ENCODE measurements at places on chromosomes 6 and 20.

- DNase-seq = no peak
Observed at GRCh38 chr6:21665110-21665391, 71.5 kb downstream of the SOX4 start.

GRCh38 chr6:101940391-101940790 is 546.9 kb downstream of the GRIK2 start:
- DNase-seq = no peak

- DNase-seq = no peak
Observed at GRCh38 chr6:52482903-52483670, 62.9 kb downstream of the EFHC1 start.

DNA sequence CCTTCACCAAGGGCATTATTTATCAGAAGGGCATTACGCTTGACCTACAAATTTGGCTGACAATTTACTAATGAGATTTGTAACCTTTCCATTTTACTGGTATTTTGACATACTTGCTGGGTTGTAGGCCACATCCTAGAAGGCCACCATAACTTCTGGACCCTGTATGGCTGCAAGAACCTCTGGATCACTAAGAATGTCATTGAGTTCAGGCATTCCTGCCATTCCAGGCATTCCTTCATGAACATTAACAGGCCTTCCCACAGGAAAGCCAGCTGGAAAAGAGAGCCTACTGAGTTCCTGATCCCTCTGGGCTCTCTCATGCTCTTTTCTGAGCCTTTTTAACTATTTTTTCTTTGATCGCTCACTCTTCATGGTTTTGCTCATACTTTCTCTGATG is 28.4 kb upstream of the SLC35A1 start:
- no peak for DNase-seq

DNA sequence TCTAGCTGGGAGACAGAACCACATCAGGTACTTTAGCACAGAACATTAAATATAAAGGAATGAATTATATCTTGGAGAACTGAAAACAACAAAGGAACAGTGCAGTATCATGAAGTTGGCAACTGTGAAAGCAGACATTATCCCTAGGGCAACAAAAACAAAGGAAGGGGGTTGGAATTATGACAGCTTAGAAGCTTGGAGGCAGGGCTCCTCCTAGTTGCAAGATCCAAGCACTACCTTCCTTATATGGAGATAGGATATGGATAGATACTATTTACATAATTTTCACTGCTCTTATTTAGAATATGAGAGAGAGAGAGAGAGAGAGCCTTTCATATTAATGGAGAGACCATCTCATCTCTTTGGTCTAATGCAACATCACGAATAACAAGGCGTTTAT is 27.0 kb downstream of the TMEM14A start:
- no peak for DNase-seq

- no peak for DNase-seq
Observed at GRCh38 chr6:85464260-85464644, 14.4 kb downstream of the NT5E start.

DNA sequence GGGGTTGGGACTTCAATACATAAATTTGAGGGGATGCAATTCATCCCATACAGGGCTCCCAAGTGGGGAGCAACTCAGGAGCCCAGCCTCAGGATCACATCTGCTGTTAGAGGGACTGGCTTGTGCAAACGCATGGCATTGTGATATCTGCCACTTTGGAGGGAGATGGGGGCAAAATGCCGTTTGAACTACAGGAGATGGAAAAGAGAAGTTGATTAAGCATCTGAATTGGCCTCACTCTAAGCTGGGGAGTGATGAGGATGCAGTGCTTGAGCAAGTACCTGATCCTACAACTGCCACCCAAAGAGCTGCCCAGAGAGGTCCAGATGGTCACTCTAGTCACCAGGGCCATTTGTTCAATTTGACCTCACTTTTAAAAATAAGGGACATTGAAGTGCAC is 2.0 kb downstream of the LY86 start:
- no peak for DNase-seq

GRCh38 chr6:7165002-7165889 is 57.5 kb downstream of the RREB1 start:
- DNase-seq = no peak

DNA sequence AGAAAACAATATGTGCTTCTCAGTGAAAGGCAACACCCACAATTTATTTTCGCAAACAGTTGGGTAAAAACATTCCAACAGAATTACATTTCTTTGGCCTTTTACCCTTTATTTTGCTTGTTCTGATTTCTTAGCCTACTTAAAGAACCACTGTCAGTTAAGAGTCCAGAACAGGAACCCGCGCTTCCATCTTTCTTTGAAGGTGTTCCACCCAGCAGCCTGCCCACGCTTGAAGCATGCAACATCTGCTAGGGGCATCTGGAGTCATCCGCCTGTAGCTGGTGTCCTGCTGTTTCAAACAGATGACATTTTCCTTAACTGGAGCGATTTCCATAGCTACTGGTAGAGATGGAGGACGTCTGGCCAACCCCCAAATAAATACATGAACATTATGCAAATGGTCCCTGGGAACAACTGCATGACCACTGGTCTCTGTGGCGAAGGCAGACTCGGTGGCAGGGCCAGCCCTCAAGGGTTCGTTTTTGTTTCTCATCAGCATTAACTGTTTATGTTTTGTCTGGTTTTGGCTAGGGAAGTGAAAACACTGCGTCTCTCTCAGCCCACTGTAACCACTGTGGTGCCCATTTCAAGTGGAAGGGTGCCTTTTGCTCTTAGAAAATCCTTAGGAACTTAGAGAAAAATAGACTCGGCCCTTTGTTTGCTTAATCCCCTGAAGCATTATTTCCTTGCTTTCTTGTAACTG is 51.6 kb downstream of the LAMA4 start:
- no peak for DNase-seq

DNA sequence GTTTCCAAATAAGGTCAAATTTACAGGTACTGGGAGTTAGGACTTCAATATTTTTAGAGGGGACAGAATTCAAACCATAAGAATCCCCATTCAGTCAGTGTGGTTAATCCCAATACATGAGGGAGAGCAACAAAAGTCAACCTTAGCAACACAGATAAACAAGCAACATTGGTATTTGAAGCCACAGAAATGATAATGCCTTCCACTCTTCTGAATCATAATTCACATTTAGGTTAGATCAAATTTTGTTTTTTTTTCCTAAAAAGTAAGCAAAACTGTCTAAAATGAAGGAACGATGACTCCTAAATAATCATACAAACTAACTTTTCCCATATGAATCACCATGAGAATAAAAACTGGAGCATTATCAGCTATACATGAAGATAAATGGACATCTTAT is 246.0 kb upstream of the TENT5A start:
- no peak for DNase-seq

DNA sequence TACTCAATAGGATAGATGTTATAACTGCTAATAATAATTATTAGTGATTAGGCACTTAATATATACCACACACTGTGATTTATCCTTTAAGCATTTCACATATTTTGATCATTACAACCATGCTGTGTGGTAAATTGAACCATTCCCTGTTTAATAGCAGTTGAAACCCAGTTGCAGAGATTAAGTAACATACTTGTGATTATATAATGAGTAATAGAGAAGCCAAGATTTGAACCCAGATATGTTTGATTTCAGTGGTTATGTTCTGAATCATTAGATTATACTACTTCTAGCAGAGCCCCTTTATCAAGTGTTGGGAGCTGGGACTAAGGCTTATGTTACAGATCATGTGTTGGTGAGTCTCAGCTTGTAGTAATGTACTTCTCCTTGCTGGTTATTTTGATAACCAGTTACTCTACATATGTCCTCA is 44.1 kb downstream of the STK4 start:
- DNase-seq = no peak

- no peak for DNase-seq
Observed at GRCh38 chr6:47741807-47742206, 40.0 kb upstream of the OPN5 start.

DNA sequence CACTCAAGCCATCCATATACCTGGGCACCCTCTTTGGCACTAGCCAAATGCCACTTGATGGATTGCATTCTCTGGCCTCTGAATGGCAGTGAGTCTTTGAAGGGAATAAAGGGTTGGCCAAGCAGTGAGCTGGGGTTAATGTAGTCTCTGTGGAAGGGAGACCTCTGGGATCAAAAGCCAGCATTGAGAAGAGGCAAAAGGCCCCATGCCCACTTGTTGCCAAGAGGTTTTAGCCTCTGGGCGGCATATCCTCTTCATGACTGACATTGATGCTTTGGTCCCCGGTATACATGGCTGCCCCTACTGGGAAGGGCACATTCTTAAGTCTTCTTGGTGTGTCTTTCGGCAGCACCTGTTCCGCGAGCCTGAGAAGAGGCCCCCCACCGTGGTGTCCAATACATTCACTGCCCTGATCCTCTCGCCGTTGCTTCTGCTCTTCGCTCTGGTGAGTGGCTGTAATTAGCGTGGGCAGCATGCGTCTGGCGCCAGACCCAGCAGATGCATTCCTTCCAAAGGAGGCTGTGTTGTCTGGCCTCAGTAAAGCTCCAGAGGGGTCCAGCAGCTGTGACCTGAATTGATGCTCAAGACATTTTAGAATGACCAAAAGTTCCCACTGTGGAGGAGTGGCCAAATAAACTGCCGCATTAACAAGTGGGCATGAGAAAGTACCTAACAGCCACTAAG is 29.5 kb downstream of the GHRH start:
- DNase-seq = no peak

DNA sequence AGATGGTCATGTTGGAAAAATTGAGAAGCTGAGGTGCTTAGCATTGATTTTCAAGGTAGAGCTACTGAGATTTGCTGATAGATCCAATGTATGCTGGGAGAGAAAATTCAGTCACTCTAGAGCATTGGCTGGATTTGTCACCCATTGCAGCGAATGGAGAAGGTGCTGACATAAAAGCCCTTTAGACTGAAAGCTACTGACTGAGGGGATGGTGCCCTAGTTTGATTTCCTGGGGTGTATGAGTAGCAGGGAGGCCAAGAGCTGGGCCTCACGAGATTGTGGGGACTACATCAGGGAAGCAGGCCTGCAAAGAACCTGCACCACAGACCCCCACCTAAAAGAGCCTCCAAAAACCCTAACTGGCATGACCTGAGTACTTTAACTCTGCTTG is 23.9 kb upstream of the PRND start:
- no peak for DNase-seq

DNA sequence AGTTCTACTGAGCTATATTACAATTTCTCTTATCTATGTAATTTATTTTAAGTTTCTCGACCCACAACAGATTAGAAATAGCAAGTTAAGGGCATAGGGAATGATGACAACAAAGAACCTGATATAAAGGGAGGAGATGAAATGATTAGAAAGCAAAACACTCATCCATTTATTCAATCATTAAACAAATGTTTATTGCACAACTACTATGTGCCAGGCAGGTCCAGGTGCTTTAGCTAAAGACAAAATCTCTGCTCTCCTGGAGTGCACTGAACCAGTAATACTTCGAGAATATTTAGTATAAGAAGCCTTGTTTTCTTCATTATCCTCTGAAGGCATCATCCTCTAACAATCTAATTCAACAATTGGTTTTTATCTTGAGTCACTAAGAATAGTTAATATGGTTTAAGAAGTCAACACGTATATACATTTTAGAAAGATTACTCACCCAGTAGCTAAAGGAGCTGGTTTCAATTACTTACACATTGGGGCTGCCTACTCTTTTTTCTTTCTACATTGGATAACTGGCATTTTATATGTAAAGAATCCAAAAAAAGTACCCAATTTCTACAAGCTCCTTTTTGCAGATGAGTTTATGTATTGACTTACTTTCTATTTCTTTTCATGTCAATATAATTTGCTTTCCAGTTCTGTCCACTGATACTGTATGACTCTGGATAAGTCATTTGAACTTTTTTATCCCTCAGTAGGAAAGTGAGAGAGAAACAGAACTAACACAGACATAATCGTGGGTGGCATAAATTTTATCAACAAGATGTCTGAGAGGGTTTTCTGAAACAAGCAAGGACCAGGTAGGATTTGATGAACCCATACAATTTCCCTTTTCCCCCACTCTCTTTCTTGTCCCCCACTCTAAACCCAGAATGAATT is 312.6 kb downstream of the CLIC5 start:
- DNase-seq = no peak

GRCh38 chr6:163949431-163949830 is 534.9 kb downstream of the QKI start:
- no peak for DNase-seq

DNA sequence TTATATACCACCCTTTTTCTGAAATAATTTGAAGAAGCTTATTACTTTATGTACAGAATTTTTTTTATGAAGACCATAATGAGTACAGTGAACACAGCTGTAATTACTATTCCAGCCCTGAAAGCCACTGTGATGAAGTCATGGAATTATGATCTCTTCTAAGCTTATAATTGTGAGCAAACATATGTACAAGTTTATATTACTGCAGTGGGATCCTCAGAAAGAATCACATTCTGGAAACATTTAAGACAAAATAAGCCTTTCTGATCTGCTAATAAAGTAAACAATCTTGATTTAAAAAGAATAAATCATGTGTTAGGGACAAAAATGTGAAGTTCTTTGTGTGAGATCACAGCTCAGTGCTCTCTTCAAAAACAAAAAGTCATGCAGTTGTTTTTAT is 560.4 kb downstream of the CD109 start:
- no peak for DNase-seq

DNA sequence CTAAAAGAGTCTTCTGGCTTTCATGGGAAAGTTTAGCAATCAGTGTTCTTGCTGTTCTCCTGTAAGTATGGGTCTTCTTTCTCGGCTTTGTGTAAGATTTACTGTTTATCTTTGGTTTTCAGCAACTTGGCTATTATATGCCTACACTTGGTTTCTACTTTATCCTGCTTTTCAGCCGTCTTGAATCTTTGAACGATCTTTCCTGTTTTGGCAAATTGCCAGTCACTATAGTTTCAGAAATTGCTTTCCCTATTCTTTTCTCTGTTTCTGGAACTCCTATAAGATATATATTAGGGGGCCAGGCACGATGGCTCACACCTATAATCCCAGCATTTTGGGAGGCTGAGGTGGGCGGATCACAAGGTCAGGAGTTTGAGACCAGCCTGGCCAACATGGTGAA is 14.6 kb upstream of the SRPK1 start:
- no peak for DNase-seq

DNA sequence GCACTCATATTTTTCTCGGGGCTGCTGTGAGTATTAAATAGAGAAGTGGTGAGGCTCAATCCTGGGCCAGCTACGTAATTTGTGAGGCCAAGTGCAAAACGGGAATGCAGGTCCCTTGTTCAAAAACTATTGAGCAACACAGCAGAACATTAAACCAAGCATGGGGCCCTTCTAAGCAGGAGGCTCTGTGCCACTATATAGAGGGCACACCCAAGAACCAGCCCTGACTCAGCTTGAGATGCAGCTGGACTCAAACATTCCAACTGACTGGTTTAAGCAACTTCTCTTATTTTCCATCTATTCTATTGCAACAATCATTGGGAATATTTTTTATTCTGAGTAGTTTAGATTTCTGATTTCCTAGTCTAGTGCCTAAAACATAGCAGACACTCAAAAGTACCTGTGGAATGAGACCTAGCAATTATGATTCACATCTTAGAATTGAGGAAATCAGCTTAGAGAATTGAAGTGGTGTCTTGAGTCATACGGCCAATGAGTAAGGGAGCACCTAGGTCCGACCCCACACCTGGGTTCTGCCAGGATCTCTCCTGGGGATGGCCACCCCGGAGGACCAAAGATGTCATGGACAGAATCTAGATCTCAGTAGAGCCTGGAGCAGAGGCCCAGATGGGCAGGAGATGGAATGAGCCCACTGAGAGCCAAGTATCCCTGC is 1.3 kb downstream of the SIRPB2 start:
- DNase-seq = no peak

GRCh38 chr6:102732898-102733297 is 1339.4 kb downstream of the GRIK2 start:
- no peak for DNase-seq

GRCh38 chr6:45787384-45787783 is 228.3 kb downstream of the CLIC5 start:
- no peak for DNase-seq

- no peak for DNase-seq
Observed at GRCh38 chr20:11676630-11677287, 240.9 kb upstream of the BTBD3 start.

All from activated CD8-positive, alpha-beta memory T cell treated with anti-CD3 and anti-CD28 coated beads for 1 hour (primary cell).